ENCODE measurements at places on chromosomes 1 and 21.
A peak's percentile ranks its signal among the peaks of the same experiment; 100 is the strongest.

- DNase-seq, result no peak
Observed at GRCh38 chr1:29754573-29755375, 518.5 kb downstream of the PTPRU start.

DNA sequence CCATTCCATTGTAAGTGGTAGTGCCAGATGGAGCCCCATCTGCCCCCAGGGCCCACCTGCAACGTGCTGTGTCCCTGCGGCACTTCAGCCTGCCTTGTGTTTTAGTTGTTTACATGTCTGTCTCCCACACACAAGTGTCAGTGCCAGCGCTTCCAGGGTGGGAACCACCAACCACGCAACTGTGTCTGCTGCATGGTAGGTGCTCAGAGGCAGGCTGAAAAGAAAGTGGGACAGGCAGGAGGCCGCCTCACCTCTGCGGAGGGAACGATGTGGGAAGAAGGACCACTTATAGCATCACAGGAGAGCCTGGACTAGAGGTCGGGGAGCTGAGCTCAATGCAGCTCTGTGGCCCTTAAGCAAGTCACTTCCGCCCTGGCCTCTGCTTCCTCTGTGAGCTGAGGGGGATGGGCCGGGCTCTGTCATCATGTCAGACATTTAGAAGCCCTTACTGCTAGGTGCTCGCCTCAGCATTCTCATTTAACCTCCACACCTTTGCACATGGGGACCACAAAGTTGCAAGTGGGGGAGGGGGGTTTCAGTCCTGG is 17.9 kb downstream of the SLC9A1 start:
- no peak for DNase-seq

GRCh38 chr21:34819357-34819999 is 150.7 kb downstream of the CLIC6 start:
- no peak for DNase-seq

GRCh38 chr1:210264496-210265380 is 32.1 kb downstream of the SERTAD4 start:
- DNase-seq, result no peak

DNA sequence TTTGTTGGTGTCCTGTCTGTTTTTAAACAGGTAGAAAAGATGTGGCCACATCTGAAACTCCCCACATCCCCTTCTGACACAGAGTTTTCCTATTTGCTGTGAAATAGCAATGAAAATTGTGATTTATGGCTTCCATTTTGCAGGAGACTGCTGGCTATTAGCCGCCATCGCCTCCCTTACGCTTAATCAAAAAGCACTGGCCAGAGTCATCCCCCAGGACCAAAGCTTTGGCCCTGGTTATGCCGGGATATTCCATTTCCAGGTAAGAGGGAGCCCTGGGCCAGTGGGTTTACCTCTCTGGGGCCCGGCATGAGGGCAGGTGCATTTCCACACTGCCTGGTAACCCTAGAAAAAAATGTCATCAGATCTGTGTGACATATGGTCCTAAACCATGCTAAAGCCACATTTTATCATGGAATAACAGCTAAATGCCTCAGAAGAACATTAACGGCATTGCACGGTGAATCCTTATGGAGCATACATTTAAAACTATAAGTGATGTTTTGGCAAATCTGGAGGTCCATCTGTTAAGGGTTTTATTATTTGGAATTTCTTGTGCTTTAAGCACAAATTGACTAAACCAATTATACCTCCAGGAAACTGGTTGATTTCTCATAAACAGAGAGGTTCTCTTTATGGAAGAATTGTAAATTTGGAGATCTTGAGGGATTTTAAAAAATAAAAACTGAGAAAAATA is 12.3 kb downstream of the CAPN9 start:
- DNase-seq, result no peak

DNA sequence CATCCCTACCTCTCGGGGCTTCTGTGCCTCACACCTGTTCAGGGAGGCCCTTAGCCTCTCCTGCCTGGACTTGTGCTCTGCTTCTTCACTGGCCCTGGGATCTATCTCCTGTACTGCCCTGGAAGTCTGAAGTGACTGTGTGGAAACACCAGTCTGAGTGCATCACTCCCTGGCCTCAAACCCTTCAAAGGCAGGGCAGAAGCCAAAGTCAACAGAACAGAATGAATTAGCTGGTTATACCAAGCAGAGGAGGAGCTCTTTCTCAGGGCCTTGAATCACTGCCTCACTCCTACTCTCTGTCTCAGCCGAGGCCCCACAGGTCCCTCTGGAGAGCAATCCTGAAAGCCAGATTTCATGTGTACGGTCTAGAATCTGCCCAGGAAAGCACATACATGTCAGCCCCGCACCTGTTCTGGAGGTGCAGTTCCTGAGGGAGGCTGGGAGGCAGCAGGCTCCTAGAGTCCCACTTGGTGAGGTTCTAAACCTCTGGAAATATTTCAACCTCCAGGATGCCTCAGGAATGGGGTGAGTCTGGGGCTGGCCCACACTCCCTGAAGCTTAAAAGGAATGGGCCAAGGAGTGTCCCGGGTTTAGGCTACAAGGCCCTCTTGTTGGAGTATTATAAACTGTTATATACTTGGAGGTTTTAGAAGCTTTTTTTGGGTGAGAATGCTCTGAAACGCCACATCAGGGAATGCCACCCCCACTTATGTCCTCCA is 98.3 kb downstream of the ABCA4 start:
- DNase-seq, result no peak

DNA sequence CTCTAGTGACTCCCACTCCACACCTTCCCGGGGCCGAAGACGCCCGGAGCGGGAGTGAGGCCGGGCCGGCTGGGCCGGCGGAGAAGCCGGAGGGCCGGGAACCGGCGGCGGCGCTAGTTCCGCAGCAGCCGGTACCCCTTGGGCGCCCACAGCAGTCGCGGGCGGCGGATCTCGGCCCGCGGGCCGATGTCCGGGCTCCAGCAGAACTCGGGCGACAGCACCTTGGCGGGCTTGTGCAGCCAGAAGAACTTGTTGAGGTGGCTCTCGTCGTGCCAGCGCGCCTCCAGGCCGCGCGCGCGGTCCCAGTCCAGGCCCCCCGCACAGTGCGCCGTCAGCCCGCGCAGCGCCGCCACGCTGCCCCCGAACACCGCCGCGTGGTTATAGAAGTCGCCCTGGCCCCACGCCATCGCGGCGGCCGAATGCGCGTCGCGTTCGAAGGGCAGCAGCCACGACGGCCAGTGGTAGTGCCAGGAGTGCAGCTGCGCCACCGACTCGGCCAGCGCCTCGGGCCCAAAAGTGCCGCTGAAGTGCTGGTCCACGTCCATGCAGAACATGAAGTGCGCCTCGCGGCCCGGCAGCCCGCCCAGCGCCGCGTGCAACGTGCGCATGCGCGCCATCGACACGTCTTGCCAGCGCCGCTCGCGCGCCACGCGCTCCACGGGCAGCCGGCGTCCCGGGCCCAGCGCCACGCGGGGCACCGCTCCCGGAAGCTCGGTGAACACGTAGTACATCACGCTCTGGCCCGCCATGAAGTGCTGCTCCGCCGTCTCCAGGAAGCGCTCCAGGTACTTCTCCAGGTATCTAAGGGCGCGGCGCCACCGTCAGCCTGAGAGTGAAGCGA is 14.0 kb downstream of the A3GALT2 start:
- no peak for DNase-seq

GRCh38 chr1:92482665-92483609 is 3.8 kb downstream of the GFI1 start:
- DNase-seq, result peak; percentile 58

GRCh38 chr1:246128494-246129069 is 378.5 kb downstream of the SMYD3 start:
- DNase-seq, result no peak

- DNase-seq, result no peak
Observed at GRCh38 chr1:33119050-33119449, 38.1 kb downstream of the AZIN2 start.

DNA sequence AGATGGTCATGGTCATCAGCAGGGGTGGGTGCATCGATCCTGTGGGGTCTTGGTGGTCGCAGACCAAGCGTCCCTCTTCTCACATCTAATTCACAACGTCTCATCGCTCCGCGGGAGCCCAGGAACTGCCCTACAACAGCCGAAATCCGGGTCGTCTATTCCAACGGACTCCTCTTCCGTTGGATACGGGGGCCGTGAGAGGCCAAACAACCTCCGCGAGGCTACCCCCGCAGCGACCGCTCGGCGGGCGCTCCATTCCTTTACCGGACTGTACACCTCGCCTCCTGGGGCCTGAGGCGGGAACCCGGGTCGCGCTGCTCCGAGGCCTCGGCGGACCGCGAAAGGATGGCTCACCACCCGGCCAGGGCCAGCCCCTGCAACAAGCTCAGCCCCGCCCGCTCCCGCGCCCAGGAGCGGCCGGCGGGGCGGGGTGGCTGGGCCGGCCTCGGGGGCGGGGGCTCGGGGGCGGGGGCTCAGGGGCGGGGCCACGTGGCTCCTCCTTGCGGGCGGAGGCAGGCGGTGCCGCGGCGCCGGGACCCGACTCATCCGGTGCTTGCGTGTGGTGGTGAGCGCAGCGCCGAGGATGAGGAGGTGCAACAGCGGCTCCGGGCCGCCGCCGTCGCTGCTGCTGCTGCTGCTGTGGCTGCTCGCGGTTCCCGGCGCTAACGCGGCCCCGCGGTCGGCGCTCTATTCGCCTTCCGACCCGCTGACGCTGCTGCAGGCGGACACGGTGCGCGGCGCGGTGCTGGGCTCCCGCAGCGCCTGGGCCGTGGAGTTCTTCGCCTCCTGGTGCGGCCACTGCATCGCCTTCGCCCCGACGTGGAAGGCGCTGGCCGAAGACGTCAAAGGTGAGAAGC is at the start of gene QSOX1:
Gene QSOX1, plus strand, starts transcription at position 545 of the 857 bp plus-strand sequence. Its CDS starts 39 bp downstream, at position 584.
- DNase-seq, result peak; percentile 95

DNA sequence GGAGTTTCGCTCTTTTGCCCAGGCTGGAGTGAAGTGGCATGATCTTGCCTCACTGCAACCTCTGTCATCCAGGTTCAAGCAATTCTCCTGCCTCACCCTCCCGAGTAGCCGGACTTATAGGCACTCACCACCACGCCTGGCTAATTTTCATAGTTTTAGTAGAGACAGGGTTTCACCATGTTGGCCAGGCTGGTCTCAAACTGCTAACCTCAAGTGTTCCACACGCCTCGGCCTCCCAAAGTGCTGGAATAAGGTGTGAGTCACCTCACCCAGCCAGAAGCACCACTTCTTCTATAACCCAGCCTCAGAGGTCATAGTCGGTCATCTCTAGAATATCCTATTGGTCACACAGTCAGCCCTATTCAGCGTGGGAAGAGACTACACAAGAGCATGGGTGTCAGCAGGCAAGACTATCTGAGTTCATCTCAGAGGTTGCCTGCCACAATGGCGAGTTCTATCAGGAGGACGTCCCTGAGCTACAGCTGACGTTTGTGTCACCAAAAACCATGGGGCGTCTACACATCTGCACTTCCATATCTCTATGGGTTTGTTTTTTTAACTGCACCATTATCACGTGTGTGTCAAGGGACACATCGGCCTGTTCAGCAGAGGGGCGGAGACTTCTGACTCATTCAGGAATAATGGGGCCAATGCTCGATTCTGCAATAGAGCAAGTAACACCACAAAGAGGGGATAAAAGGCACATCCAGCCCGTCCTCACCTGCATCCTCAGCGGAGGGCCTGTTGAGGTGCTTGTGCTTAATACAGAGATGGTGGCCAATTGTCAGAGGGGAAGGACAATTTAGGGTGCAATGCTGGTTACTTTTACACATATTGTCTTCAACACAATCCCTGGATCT is 256.3 kb upstream of the IRF2BP2 start:
- DNase-seq, result no peak

- DNase-seq, result no peak
Observed at GRCh38 chr1:52321061-52321460, 44.9 kb downstream of the CC2D1B start.

GRCh38 chr21:18275781-18276180 is 31.1 kb downstream of the CHODL start:
- no peak for DNase-seq

DNA sequence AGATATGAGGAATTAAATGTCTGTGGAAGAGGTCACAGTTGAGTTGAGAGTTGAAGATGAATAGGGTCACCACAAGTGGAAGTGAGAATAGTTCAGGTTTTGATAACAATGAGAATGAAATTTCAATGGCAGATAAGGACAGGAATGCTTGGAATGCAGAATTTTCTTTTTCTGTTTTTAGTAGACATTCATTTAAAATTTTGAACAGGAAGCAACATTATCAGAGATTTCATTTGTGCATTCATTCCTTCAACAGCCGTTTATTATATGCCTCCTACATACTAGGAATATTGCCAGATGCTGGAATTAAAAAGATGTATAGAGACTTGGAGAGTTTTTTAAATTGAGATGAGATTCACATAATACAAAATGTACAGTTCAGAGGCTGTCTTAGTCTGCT is 126.8 kb downstream of the ITSN1 start:
- DNase-seq, result no peak

DNA sequence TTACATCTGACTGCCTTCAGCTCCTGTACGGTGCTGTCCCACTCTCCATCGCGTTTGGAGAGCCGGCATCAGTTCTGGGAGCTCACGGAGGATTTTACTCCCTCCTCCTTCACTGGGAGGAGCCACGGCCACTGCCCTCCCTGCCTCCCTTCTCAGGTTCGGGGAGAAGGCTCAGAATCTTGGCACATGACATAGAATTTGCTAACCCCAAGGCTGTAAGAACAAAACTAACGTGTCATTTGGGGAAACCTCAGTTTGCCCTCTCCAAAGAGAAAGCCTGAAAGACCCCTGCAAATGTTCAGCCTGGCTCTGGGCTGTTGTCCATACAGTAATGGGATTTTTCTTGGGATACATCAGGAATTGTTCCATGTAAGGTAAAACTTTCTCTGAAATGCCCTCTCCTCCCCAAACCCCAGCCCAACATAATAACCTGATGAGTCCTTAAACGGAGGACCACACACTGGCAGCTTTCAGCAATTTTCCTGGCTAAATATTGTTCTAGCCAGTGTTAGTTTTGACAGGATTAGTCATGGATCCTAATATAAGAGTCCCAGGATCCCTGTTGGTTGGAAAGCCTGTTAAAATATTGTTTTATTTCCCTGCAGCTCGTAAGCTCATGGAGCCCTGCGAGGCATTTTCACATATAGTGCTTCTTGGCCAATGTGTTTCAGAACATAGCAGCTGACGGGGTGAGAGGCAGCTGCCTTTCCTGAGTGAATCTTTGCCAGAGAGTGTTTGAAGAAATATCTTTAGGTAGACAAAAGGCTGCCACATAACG is 98.8 kb downstream of the RHOU start:
- DNase-seq, result no peak

DNA sequence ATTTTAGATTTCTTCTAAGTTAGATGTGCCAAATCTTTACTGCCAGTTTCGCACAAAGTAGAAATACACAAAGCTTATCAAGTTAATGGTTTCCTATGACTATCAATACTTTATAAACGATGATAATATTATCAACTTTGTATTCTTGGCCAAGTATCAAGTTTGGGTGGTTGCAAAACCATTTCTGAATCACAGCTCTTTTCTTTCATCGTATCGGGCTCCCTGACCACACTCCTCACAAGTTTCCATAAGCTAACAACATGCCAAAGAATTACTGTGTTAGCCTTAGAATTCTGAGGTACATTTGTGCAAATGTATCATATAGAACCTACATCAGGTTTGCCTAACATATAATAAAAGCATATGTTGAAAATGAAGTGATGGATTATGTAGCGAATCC is 311.0 kb downstream of the KCTD3 start:
- DNase-seq, result no peak

Data from neural progenitor cell (in vitro differentiated cells).